ENCODE measurements at places on chromosomes 7 and 10.

GRCh38 chr10:71283410-71283809 lies 35.6 kb upstream of the SLC29A3 start:
- DNase-seq: no peak

GRCh38 chr7:133576612-133577168 lies 323.8 kb downstream of the EXOC4 start:
- no peak for DNase-seq

- DNase-seq: no peak
Observed at GRCh38 chr7:70855373-70855772, 276.6 kb upstream of the GALNT17 start.

DNA sequence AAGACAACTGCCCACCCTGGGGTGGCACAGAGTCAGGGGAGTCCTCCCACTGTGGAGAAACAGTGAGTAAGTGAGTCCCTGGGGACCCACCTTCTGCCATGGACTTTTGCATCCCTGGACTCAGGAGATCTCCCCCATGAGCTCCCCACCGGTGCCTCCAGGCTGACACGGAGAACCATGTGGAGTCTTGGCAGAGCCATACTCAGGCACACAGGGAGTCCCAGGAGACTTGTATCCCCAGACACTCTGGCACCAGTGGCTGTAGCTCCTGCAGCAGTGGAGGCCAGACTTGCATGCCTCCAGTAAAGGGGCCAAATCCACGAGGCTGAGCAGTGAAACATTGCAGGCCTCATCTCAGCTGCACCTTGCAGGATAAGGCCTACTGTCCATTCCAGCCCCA lies 791.4 kb downstream of the PCDH15 start:
- DNase-seq: no peak

DNA sequence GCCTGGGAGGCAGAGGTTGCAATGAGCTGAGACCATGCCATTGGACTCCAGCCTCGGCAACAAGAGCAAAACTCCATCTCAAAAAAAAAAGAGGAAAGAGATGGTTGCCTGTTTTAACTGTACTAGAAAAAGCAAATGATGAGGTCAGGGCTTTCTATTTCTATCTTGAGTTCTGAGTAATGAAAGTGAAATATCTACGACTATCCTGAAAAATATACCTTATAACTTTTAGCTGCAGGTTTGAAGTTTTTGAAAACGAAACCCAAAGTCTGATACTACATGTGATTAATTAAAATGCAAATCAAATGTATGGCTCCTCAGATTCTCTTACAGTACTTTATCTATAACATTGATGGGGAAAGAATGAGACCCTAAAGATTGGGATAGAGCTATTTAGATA lies 636.2 kb upstream of the LRRN3 start:
- DNase-seq: no peak

- DNase-seq: no peak
Observed at GRCh38 chr7:44629829-44630522, 23.5 kb downstream of the OGDH start.

DNA sequence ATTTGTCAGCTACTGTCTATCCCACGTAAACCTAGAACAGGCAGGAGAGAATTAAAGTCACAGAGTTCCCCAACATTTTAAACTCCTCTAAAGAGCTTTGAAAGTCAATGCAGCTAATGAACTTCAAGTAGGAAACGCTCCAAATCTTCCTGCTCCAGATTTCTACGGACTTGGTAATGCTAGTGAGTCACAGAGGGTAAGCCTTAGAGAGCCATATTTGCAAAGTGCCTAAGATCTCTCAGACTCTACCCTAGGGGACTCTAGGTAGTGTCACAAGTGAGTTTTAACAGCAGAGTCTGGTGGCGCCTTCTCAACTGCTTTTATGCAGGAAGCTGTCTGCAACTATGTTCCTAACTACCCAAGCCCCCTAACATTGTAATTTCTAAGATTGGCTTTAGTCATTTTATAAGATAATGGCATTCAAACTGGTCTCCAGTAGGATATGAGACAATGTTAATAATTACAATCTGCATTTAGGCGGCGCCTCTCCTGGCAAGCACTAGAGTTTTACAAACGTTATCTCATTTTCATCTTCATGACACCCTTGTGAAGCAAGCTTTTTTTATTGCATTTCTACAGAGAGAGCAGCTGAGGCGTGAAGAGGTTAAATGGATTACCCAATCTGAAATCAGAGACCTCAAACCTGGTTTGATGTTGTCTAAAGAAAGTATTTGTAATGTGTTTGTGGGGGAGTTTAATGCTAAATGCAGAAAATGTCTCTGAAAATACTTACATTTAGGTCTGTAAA lies 22.0 kb upstream of the FZD1 start:
- no peak for DNase-seq

GRCh38 chr10:78867555-78867939 lies 201.2 kb upstream of the ZMIZ1 start:
- no peak for DNase-seq

GRCh38 chr7:142876236-142876960 lies 9.1 kb downstream of the TRPV6 start:
- no peak for DNase-seq

DNA sequence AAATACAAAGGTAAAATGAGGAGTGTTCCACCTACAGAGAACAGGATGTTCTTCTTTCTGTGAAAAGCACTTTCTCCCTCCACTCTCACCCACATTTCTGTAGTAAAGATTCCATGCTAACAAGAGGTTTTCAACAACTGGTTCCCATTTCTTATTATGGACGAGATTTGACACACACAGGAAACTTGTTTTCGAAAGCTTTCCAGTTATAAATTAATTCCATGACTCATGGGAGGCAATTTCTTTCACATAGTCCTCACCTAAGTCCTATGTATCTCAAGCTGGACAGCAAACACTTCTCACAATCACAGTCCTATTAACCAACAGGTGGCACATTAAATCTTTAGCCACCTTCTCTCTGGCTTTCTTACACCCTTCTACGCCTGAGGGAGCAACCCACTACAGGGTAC lies 24.5 kb downstream of the RAPGEF5 start:
- DNase-seq: no peak

- DNase-seq: no peak
Observed at GRCh38 chr7:109402107-109402506, 832.4 kb downstream of the DNAJB9 start.

GRCh38 chr7:79506481-79506880 lies 53.0 kb upstream of the MAGI2 start:
- DNase-seq: no peak

- no peak for DNase-seq
Observed at GRCh38 chr10:122197611-122198222, 73.4 kb upstream of the BTBD16 start.

DNA sequence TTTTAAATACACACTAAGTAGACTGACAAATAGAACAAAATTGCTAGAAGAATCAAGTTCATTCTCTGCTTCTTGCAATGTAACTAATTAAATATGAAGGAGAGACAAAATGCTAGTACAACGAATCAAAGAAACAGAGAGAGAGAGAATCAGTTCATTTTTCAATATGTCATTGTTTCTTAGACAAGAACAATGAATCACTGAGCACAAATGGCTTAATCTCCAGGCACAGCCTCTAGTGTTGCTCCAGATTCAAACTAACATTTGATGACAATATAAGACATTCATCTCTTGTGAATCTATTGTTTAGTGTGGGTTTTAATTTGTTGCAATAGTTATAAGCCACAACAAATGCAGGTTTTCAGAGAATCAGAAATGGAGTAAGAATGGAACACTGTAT lies 357.4 kb upstream of the TMEM229A start:
- DNase-seq: no peak

DNA sequence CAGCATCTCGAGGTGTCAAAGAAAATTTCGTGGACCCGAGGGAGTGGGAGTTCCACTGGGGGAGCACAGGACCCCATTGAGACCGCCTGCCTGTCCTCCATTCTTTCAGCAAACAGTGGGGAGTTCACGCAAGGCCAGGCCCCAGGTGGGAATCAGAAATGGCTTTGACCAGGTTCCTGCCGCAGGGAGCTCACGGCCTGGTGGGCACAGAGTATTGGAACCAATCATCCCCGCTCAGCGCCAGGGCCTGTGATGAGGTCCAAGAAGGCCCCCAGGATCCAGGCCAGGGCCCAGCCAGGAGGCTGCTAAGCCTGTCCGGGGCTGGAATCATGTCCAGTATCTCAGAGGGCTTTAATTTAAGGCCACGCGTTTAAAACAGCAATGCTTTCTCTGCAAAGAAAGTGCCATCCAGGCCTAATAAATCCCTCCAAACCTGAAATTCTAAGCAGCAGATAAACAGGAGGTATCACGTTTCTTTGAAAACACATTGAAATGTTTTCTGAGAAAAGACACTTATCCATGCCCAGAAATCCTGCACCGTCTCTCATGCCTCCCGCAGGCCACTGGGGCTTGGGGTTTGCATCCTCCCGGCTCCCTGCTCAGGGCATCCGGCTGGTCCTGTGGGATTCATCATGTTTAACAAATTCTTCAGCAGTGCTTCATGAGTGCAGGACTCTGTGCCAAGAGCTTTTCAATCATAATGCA lies 125.7 kb downstream of the OAT start:
- no peak for DNase-seq

- no peak for DNase-seq
Observed at GRCh38 chr10:35493196-35494118, 111.7 kb upstream of the GJD4 start.

GRCh38 chr7:131897016-131897789 lies 340.8 kb upstream of the PODXL start:
- no peak for DNase-seq

DNA sequence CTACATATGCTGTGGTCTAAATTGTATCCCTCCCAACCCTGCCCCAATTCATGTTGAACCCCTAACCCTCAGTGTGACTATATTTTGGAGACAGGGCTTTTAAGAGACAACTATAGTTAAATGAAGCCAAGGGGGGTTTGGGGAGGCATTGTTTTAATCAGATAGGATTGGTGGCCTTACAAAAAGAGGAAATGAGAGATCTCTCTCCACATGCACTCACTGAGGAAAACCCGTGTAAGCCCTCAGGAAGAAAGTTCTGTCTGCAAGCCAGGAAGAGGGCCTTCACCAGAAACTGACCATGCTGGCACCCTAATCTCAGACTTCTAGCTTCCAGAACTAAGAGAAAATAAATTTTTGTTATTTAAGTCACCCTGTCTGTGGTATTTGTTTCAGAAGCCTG lies 276.7 kb downstream of the KIF20B start:
- no peak for DNase-seq

GRCh38 chr7:2288503-2288902 lies 25.7 kb downstream of the SNX8 start:
- DNase-seq: no peak

- no peak for DNase-seq
Observed at GRCh38 chr10:63005246-63005645, 127.9 kb upstream of the NRBF2 start.

DNA sequence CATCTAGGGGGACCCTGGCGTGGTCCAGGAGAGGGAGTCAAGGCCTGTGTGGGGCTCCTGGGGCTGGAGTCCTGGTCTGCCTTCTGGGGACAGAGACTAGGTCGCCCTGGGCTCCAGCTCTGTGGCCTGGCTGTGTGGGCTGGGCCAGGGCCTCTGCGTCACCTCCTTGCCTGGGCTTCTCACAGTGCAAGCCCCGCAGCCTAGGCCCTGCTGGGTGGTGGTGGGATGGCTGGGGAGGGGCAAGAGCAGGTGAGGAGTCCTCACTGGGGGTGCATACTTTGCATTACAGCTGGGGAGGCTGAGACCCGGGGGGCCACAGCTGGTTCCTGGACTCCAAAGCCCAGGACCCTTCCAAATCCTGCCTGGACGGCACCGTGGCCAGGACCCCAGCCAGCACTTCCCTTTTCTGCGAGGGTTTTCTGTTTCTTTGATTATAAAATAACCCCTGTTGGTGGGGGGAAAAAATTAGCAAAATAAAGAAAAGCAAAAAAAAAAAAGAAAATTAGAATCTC lies 23.5 kb downstream of the PWWP2B start:
- DNase-seq: no peak

DNA sequence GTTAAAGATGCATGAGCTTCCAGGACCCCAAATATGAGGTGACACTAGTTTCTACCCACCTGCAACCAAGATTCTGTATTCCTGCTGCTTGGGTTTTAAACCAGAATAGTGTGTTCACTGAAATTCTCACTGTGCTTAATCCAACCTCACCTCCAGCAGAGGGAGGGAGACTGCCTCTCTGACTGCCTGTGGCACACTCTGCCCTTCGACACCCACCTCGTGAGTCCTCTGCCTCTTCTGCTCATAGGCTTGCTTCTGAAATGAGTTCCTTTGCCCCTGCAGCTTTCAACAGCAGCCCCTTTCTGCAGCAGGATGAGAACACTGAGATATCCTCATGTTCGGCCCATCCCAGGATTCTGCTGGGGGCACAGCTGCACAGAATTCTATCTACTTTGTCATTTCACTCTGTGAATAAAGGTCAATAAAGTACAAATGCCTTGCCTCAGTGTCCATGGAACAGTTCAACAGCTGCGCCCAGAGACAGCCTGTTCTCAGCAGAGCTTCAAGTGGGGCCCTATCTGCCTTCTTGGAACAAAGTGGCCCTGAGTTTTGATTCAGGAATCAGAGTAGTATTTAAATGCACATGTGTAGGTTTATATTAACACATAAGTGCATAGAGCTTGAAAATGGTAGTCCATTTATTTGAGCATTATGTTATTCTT lies 632.5 kb downstream of the TNS3 start:
- no peak for DNase-seq

- no peak for DNase-seq
Observed at GRCh38 chr7:1666317-1666822, 3.7 kb upstream of the ELFN1 start.

- DNase-seq: no peak
Observed at GRCh38 chr7:22193450-22193983, 163.4 kb downstream of the RAPGEF5 start.

- DNase-seq: no peak
Observed at GRCh38 chr10:120969219-120969645, 118.1 kb downstream of the WDR11 start.

GRCh38 chr10:61860964-61861758 lies 40.3 kb upstream of the ARID5B start:
- DNase-seq: no peak

DNA sequence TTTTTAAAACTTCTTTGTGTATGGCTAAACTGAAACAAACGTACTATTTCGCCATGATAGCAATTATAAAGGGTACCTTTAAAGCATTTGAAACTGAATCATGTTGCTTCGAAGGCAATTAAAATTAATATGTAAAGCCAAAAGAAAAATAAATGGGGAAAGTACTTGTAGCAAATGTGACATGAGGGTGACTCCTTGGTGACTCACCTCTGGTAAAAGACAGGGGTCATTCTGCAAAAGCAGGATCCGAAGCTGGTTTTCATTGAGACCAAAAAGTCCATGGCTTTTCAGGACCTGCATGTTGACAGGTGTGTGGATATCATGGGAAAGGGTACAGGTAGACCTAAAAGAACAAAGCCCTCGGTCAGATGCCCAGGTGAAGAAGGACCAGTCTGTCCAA lies 1.5 kb downstream of the ZC3HAV1L start:
- no peak for DNase-seq

DNA sequence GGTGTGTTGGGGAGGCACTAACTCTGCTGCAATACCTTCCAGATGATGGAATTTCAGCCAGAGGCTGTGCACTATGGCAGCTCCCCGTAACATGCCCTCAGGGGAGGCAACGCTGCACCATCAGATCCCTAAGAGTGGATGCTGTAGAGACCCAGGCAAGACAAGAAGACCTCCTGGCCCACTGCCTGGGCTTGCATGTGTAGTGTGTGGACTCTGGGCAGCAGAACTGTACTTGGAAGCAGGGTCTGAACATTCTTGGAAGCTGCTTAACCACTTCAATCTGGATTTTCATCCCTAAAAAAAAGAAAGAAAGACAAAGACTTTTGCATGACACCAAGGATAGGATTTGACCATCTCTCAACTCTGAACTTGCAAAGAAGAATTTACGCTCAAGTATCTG lies 297.5 kb upstream of the NRP1 start:
- DNase-seq: no peak

GRCh38 chr7:49670991-49671390 lies 102.4 kb upstream of the VWC2 start:
- no peak for DNase-seq

- no peak for DNase-seq
Observed at GRCh38 chr7:644381-645305, 81.9 kb upstream of the DNAAF5 start.
